NCI-H1092 treated with DMSO at 0.1 percent for 48 hours (cell line): ENCODE measurements at places on chromosomes 11 and 22.
A peak's percentile ranks its signal among the peaks of the same experiment; 100 is the strongest.

GRCh38 chr11:64096835-64097234, 61.1 kb downstream of the FLRT1 start:
- DNase-seq, result peak; percentile 74

DNA sequence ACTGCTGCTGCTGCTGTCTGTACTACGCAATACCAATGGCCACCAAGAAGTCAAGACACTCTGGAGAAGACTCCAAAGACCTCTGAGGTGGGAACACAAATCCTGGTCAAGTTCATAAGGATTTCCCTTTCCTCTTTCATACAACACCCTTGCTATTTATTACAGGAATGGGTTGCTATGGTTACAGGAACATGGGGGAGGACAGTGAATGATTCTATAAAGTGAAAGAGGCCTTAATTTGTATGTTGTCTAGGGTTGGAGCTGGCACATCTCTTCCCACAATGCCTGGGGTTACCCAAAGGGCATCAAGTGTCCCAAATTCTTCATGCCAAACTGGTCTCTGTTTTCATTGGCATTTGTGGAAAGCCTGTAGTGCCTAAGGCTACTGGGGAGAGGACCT, 11.4 kb upstream of the SEC14L3 start:
- DNase-seq, result no peak

- DNase-seq, result no peak
Observed at GRCh38 chr22:30893434-30894370, 74.9 kb downstream of the MORC2 start.

DNA sequence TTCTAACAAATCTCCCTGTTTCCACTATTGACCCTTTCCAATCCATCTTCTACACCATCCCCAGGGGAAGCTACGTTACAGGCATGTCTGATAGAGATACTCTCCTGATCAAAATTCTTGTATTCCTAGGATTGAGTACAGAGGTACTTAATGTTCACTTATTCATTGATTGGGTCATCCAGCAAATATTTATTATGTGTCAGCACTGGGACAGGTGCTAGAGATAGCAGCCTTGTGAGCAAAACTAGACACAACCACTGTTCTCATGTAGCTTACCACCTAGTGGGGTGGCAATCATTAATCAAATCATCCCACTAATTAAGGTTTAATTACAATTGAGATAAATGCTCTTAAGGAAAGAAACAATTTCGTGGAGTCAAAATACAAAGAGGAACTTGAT, 9.4 kb upstream of the RTCB start:
- no peak for DNase-seq

DNA sequence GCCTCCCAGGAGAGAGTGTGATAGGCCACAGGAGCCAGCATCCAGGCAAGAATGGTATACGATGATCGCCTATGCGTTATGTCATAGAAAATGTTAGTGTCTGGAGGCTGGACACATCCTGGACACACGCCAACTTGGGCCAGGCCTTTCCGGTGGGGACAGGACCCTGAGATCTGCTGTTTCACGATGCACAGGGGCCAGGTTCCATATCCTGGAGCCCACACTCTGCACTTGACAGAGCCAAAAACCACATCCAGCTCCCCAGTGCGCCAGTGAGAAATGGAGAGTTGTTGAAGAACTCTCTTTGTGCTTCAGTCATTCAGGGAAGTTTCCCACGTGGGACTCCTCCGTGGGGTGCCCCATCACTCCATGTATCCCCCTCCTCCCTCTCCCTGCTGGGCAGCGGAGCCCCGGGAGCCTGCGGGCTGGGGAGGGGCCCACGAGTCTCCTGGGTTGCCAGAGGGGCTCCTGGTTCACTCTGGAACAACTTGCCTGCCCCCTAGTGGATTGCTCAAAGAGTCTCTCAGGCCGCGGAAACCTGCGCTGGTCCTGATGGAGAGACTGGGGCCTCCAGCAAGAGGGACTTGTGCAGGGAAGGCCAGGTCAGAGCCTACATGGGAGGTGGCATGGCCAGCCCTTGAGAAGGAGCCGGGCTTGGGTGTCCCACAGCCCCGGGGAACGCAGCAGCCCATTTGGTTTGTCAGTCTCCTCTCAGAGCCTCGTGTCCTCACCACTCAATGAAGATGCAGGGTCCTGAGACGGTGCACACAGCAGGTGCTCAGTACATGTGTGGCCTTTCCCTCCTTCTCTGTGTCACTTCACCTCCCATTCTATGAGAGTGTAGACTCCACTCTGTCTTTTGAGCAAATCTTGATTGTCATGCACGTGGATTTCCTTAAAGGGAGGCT, 10.2 kb upstream of the LRRC32 start:
- DNase-seq, result peak; percentile 79

DNA sequence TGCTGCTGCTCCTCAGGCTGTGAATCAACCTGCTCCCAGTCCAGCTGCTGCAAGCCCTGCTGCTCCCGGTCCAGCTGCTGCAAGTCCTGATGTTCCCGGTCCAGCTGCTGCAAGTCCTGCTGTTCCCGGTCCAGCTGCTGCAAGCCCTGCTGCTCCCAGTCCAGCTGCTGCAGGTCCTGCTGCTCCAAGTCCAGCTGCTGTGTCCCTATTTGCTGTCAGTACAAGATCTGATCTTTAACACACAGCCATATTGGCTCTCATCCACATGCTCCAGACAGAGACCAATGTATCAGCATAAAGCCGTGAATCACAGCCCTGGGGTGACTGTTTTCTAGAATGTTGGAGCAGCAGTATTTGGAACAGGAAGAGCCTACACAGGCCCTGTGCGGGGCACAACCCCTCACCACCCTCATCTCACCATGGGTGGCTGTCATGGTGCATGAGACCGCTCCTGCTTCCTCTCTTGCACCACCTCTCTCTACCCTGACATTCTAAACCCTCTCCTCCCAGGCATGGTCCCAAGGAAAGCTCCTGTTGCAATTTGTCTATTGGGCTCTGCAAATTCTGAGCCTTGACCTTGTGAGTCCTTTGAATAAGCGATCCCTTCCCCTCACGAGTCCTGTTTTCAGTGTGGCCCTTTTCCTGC, 3.5 kb downstream of the KRTAP5-10 start:
- no peak for DNase-seq

GRCh38 chr11:115674176-115674936, 170.1 kb upstream of the CADM1 start:
- no peak for DNase-seq

DNA sequence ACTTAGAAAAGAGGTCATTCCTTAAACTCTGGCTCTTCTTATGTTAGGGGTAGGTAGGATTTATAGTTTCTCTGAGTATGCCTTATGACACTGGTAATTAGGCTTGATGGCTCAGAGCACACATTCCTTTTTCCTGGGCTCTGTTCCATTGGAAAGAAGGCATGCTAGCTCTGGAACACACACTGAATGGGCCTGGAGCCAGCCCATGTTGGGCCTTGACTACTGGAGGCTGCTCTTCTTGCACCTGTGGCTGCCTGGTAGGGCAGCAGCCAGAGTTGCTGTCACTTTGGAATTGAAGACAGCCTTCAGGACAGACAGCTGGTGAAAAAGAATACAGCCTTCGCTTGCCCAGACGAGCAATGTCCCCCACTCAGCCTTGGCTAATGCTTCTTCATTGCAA, 18.2 kb downstream of the MCAM start:
- no peak for DNase-seq

- DNase-seq, result no peak
Observed at GRCh38 chr11:69240332-69241074, 53.5 kb upstream of the MYEOV start.

- DNase-seq, result no peak
Observed at GRCh38 chr22:38110863-38111852, 674 bp upstream of the BAIAP2L2 start.

DNA sequence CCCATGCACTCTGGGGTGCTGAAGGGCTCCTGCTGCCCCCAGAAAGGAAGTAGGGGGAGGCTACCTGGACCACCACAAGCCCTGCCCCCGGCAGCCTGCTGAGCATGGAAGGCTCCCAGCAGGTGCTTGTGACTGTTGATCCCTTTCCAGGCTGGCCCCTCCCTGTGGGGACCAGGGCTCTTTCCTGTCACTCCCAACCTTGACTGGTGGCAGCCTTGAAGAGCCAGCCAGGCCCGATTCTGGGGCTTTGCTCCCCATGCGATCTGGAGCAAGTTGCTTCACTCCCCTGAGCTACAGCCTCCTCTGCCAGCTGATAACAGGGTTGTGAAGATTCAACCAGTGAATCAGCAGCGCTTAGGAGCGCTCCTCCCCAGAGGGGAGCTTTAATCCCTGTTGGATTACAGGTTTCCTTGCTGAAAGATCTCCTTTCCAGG, 4.6 kb upstream of the CST6 start:
- DNase-seq, result no peak

DNA sequence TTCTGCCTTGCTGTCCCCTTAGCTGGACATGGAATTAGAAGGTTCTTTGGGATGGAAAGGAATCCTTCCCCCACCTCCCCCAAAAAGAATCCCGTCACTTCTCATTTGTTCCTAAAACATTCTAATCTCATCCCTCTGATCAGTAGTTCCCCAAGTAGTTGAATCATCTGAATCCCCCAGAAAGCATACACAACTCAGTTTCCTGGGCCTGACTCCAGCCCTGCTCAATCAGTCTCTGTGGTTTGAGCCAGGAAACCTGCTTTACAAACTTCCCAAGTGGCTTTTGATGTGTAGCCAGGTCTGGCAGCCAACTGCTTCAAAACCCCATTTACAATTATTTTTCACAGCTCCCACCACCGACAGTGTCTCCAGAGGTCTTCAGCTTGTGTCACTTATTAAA, 20.2 kb downstream of the C22orf31 start:
- DNase-seq, result no peak

DNA sequence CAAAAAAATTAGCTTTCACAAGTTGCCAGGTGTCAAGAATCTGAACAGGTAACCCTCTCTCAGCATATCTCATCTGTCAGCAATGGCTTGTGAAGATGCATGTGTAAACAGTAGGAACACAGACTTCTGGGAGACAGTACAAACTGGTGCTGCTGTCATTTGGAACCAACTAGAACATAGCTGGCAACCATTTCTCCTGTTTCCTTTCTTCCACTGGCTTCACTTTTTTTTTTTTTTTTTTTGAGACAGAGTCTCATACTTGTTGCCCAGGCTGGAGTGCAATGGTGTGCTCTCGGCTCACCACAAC, 2.1 kb upstream of the PIK3C2A start:
- DNase-seq, result no peak

GRCh38 chr11:125586623-125587022, 6.0 kb upstream of the STT3A start:
- DNase-seq, result no peak

- no peak for DNase-seq
Observed at GRCh38 chr11:134573857-134574256, 161.8 kb upstream of the B3GAT1 start.

DNA sequence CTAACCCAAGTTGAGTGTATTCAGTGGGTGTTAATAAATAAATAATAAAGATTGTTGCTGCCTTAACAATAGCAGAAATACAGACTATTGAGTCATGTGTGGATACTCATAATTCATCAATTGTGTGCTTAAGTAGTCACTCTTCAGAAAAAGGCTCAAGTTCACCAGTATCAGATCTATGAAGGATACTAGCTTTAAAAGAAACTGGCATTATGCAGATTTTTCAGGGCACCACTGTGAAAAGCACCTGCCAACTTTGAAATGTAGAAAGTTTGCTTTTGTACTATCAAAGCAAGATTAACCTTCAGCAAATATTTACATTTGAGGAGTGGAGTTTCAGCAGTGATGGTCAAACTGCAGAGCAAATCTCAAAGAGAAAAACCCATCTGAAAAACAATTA, 20.1 kb upstream of the SYTL2 start:
- DNase-seq, result peak; percentile 14

GRCh38 chr22:43749473-43749872, 62.6 kb downstream of the EFCAB6 start:
- no peak for DNase-seq

- DNase-seq, result no peak
Observed at GRCh38 chr11:81700076-81700475, 1033.6 kb downstream of the FAM181B start.

DNA sequence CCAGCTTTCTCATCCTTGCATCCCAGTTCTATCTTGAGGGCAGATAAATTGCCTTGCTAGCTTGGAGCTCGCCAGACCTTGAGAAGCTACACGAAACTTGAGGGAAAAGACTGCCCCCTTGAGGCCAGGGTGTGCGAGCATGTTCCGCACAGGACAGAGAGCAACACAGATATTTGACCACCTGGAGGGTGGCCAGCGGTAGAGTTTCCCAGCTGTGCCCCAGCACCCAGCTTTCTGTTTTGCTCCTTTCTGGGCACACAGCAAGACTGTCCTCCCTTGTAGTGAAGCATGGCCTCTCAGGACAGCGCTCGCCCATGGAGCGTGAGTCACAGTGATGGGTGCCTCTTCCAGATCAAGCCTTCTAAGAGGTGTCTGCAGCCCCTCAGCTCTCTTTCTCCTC, 23.5 kb downstream of the SPATA19 start:
- peak; percentile 88 for DNase-seq

DNA sequence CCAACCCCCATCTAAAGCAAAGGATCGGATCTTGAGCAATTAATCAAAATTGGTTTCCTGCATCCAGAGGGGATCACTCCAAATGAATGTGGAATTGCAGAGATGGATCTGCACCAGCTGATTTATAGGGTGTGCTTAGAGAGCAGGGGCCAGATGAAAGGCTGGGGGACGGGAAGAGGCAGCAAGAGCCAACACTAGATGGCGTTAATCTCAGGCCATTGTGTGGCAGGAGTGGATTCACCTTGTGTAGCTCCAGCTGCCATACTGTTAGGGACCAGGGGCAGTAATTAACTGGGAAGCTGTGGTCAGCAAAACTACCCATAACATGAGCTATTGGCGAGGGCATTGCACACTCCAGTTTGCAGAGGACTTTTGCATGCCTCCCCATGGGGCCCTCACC, 35.6 kb downstream of the SERPINH1 start:
- peak; percentile 74 for DNase-seq

DNA sequence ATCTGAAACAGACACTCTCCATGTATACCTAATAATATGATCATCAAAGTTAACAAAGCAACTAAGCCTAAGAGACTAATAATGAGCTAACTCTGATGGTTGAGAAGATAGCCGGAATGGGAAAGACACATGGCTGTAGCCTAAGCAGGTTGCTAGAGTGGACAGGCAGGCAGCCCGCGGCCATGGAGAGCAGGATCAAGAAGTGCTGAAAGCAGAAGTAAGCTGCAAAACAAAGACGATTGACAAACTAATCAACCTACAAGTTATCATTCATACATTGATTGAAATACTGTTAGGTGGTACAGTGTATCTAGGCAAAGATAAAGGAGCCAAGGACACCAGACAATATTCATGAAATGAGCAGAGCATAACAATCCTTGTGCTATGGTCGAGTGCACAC, 29.3 kb downstream of the SLN start:
- no peak for DNase-seq

DNA sequence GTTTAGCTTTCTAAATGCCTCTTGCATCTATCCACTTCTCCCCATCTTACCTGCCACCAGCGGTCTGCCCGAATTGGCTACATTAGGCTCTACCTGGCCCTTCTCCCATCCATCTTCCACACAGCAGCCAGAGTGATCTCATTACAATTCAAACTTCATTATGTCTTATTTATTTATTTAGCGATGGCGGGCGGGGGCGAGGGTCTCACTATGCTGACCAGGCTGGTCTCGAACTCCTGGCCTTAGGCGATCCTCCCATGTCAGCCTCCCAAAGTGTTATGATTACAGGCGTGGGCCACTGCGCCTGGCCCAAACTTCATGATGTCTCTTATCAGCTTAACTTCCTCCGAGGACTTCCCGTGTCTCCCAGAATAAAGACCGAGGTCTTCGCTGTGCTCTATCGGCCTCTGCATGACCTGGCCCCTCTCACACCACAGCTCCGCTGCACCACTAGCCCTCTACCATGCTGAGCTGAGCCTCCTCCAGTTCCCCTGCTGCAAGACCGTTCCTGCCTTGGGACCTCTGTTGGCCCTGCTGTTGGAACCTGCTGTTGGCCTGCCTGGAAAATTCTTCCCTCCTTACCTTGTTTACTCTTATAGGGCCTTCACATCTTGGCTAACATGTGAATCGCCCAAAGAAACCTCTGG, 870 bp upstream of the CTTN start:
- peak; percentile 70 for DNase-seq
